ENCODE measurements at places on chromosomes 4 and X.

DNA sequence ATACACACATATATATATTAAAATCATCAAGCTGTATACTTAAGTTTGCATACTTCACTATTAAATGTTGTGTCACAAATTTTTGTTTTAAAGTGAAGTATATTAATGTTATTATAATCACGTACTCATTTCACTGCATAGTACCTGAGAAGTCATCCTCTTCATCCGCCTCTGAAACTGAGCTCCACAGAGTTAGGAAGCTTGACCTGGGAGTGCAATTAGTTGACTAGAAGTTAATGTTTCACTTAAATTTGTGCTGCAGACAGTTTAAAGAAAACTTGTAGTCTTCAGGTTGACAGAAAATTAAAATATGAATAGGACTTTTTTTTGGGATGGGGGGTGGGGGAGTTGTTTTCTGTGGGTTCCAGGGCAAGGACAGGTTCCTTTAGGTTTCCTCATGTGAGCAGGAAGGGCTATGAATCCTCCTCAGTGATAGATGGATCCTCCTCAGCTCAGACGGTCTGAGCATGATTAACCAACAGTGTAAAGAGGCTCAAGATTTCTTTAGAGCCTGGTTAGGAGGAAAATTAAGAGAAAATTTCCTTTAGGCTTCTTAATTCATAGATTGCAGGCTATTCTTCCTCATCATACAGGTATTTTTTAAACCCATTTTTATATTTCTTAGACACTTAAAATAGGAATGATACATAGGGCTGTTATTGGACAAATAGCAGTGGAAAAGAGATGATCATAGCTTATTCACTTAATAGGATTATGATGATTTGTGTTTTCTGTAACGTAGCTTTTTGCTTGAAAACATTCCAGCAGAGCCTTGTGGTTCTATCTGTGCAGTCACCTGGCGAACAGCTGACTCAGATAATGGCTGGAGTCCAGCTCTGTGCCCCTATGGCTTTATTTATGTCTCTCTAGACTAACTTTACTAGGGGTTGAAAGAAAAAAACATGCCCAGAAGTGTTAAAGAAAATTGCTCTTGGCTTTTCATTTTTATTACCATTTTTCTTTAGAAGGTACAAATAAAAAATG lies 102.7 kb downstream of the SLC4A4 start:
- DNase-seq: peak; percentile 24

- peak; percentile 71 for DNase-seq
These were observed 21.9 kb upstream of the SPON2 start for GRCh38 chr4:1194010-1194900.

GRCh38 chr4:143736861-143737260 lies 36.4 kb upstream of the FREM3 start:
- DNase-seq: no peak

DNA sequence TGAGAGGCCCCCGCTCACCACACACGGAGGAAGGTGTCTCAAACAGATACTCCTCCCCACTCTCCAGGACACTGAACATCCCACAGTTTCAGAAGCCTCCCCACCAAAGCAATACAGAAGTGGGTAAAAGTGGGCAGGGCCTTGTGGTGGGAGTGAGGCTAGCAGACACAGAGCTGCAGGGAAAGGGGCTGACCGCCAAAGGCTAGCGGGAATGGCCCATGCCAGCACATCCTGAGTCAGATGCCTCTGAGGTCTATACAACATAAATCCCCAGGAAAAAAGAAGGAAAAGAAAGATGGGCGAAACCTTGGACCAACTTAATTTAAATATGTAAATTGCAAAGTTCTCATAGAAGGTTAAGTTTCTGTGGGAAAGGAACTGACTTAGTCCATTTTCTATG lies 21.9 kb upstream of the ARHGAP10 start:
- peak; percentile 17 for DNase-seq

DNA sequence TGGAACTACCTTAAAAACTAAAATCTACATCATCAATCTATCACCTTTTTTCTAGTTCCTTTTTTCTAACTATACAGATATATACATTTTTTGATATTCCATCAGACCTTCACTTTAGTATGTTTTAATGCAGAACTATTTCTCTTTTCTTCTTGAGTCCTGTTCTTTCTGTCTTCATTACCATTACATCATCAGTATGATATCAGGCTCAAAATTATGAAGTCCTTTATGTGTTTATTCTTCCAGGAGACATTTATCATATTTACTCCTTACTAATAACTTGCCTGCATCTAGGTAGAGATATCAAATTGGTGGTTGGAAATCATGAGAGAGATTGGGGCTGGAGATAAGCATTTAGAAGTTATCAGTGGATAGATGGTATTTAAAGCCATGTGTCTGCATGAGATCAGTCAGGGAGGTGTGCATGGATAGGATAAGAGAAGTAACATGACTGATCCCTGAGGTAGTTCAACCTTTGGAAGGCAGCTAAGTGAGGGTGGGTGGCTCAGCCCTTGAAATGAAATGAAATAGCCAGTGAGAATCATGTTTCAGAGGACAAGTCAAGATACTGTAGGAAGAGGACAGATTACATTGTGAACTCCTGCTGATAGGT lies 43.1 kb downstream of the MRPL1 start:
- DNase-seq: no peak

- peak; percentile 72 for DNase-seq
These were observed 199.3 kb downstream of the TMA16 start for GRCh38 chr4:163693776-163694175.

GRCh38 chr4:183011213-183011907 lies 87.7 kb upstream of the WWC2 start:
- DNase-seq: peak; percentile 22
